ENCODE measurements at places on chromosomes 5 and 9. TPM values are rescaled to one million over a fixed set of nuclear protein-coding genes. Genes with fewer than 3 reads are reported as not detected.
A peak's percentile ranks its signal among the peaks of the same experiment; 100 is the strongest.

PPP3R2 gene
- total RNA-seq = 0.34 TPM

DNA sequence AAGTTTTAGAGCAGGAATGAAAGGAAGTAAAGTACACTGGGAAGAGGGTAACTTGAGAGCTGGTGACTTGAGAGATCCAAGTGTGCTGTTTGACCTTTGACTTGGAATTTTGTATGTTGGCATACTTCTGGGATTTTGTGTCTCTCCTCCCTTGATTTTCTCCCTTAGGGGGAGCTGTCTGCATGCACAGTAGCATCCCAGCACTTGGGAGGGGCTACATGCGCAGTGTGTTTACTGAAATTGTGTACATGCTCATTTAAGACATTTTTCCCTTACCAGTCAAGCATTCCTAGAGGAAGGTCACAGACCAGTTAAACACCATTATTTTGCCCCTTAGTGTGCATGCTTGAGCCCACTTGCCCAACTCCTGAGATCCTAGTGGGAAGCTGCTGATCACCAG lies 120.1 kb downstream of the ZNF622 start:
- DNase-seq = no peak
- H3K27me3 ChIP-seq = peaks cover 19% of the 10 kb centered on the region
- no peaks in the 10 kb centered on the region for H3K36me3 ChIP-seq

DNA sequence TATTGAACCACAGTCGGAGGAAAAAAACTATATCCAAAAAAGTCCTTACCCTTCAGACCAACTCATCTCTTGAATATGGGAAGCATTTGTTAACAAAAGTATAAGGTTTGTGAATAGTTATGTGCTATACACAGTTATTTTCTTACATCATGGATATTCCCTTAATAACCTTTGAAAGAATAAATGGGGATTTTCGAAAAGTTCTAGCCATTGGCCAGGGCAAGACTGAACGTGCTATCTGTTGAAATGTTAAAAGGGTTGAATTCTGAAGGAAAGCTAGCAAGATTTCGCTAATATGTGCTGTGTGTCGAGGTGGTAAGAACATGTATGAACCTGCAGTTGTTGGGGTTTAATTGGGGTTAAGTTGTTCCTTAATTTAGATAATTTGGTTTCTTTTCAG lies 140.8 kb downstream of the SMARCA2 start:
- no peak overlapping the region for H3K27ac ChIP-seq
- peaks cover 55% of the 10 kb centered on the region for H3K4me1 ChIP-seq
- H3K27me3 ChIP-seq = no peaks in the 10 kb centered on the region
- no peak overlapping the region for H3K4me3 ChIP-seq

DNA sequence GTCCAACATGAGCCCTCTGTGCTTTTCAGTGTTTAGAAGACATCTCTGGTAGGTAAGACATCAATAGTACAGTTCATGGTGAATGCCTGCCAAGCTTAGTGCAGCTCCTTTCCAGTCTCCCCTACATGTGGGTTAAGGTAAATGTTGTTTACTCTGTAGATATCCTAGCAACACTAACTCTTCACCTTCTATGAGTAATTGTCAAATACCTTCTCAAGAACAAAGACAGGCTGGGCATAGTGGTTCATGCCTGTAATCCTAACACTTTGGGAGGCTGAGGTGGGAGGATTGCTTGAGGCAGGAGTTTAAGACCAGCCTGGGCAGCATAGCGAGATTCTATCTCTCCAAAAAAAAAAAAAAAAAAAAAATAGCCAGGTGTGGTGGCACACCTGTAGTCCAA lies 18.7 kb upstream of the RASGRF2 start:
- no peaks in the 10 kb centered on the region for H3K27me3 ChIP-seq
- no peak overlapping the region for H3K4me3 ChIP-seq
- no peaks in the 10 kb centered on the region for H3K36me3 ChIP-seq
- H3K27ac ChIP-seq = no peak overlapping the region

NNT gene
- total RNA-seq = 68.7 TPM

DNA sequence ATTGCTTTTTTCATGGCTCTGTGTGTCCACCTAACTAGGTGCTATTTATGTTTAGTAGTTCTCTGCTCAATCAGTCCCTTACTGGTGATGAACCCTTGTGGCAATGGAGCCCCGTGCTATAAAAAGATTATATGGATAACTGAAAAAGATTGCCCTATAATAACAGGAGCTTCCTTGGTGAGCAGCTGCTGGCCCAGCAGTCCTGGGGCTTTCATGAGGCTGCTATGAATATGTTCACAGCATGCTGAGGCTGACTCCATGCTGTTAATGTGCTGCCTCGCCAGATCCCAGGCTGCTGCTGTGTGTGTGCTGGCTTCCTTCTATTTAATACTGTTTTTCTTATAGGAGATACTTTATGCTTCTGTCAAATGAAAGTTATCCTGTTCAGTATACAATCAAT lies 357.5 kb downstream of the TAF11L14 start:
- no peak for DNase-seq
- no peaks in the 10 kb centered on the region for H3K4me1 ChIP-seq
- no peak overlapping the region for H3K4me3 ChIP-seq
- no peaks in the 10 kb centered on the region for H3K27me3 ChIP-seq

FAM221B gene
- total RNA-seq = 0.07 TPM

DNA sequence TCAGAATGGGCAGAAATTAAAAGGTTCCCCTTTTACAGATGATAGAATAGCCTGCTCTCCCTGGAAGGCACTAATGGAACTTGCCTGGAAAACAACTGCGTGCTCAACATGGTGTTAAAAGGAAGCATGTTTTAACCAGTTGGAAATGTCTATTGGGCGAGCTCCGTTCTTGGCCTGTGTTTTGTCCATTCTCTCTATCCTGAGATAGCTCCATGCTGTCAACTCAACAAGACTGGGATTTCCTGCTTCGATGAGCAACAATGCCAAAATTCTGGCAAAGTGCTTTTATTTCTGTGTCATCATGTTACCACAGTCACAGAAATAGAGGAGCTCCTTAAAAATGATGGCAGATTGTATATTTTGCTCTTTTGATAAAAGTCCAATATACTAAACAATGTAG lies 198.3 kb downstream of the PLK2 start:
- H3K4me3 ChIP-seq = no peak overlapping the region
- DNase-seq = no peak
- H3K27me3 ChIP-seq = no peaks in the 10 kb centered on the region
- H3K27ac ChIP-seq = peak overlapping the region; percentile 79
- no peaks in the 10 kb centered on the region for H3K36me3 ChIP-seq

FRMD3 gene
- total RNA-seq = 0.40 TPM

DNA sequence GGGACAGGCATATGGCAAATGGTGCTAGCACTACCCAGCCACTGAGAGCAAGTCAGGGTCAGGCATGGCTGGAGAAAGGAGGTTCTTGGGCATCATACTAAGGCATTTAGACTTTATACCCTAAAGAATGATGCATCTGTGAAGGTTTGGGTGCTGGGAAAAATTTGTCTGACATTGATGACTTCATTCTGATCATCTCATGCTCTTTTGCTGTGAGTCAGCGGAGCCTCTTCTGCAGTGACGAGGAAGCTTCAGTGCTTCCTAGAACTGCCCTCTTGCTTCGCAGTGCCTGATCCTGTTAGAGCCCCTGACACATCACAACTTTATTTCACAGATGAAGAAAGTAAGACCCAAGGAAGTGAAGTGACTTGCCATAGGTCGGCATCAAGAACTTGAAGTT lies 266.6 kb upstream of the GAS1 start:
- no peak overlapping the region for H3K4me3 ChIP-seq
- no peak for DNase-seq
- H3K27ac ChIP-seq = no peak overlapping the region
- H3K36me3 ChIP-seq = no peaks in the 10 kb centered on the region
- peaks cover 19% of the 10 kb centered on the region for H3K4me1 ChIP-seq
- H3K27me3 ChIP-seq = no peaks in the 10 kb centered on the region

- no peak for DNase-seq
- no peak overlapping the region for H3K27ac ChIP-seq
- H3K27me3 ChIP-seq = no peaks in the 10 kb centered on the region
Observed at GRCh38 chr5:96961053-96961452, 25.2 kb downstream of the LNPEP start.

DNA sequence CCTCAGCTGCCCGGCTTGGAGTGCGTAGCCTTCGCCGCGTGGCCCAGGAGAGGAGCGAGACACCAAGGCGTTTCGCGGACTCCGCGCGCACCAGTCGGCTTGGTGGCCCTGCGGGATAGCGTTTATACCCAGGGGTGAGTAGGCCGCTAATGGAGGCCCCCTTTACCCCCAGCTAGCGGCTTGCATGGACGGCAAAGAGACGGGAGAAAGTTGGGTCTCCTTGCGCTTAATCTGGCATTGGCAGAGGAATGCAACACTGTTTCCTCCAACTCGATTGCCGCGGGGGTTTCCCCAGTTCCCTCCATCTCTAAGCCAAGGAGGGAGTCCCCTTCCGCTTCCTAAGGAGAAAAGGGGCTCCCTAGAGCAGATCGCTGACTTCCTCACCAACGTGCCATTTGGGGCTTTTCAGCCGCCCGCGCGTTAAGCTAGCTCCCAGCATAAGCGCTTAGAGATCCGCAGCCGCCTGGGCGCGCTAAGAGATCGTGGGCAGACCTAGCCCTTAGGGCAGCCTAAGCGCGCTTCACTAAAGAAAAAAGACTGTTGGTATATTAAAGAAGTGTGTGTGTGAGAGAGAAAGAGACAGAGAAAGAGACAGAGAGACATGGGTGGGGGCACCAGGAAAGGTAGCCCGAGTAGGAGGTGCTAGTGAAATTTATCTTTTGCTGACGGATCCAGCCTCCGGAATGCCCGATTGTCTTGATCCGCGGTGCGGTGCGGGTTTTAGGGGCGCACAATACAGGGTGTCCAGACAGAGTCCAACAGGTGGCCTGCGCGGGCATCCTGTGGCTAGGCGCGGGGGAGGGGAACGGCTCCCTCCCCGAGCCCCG lies 597.9 kb upstream of the SGCD start:
- H3K4me1 ChIP-seq = peaks cover 7% of the 10 kb centered on the region
- H3K36me3 ChIP-seq = no peaks in the 10 kb centered on the region
- peaks cover 93% of the 10 kb centered on the region for H3K27me3 ChIP-seq

- no peak for DNase-seq
- no peak overlapping the region for H3K27ac ChIP-seq
- H3K4me1 ChIP-seq = peaks cover 49% of the 10 kb centered on the region
- no peaks in the 10 kb centered on the region for H3K27me3 ChIP-seq
Observed at GRCh38 chr9:135907006-135907430, 328 bp downstream of the CAMSAP1 start.

GRCh38 chr5:139389701-139390638 lies at the start of gene MZB1:
Gene MZB1, minus strand, starts transcription at chr5:139389913. Its CDS starts 57 bp downstream, at chr5:139389856.
- H3K27ac ChIP-seq = no peak within 1 kb of the TSS
- no peak within 1 kb of the TSS for H3K4me3 ChIP-seq
- no peak for DNase-seq
- H3K4me1 ChIP-seq = peaks cover 13% of the 10 kb centered on the region

SLC6A7 gene
- total RNA-seq = not detected

FSD1L gene
- total RNA-seq = 9.1 TPM
